ENCODE measurements at places on chromosomes 5 and 9.

GRCh38 chr5:133356984-133357421 lies 255.3 kb downstream of the FSTL4 start:
- no peak for DNase-seq

- DNase-seq, result no peak
Observed at GRCh38 chr5:96247097-96247701, 185.8 kb downstream of the PCSK1 start.

GRCh38 chr9:14713187-14713767 lies 9.3 kb downstream of the CER1 start:
- DNase-seq, result no peak

GRCh38 chr5:92977846-92978540 lies 603.0 kb downstream of the NR2F1-AS1 start:
- DNase-seq, result no peak

DNA sequence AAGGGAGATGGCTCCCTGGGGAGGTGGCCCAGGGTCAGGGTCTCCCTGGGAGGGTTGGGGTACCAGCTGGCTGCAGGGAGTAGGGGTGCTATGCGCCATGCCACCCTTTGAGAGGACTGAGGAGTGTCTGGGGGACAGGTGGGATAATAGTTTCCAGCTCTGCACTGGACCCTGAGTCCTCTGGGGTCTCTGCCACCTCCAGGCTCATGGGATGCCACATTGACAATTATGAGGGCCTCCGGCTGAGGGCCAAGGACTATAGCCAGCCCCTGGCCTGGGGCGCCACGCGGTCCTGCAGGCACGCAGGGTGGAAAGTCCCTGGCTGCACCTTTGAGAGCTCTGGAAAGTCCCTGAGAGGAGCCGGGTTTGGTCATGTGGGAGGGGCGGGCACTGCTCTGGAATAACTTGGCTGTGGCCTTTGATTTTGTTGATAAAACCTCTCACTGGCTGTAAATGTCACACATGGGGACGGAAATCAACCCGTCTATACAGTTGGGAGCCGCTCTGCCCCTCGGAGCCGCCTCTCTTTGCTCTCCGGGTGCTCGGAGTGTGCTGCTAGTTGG lies 16.0 kb downstream of the TRAF2 start:
- DNase-seq, result peak; percentile 84

DNA sequence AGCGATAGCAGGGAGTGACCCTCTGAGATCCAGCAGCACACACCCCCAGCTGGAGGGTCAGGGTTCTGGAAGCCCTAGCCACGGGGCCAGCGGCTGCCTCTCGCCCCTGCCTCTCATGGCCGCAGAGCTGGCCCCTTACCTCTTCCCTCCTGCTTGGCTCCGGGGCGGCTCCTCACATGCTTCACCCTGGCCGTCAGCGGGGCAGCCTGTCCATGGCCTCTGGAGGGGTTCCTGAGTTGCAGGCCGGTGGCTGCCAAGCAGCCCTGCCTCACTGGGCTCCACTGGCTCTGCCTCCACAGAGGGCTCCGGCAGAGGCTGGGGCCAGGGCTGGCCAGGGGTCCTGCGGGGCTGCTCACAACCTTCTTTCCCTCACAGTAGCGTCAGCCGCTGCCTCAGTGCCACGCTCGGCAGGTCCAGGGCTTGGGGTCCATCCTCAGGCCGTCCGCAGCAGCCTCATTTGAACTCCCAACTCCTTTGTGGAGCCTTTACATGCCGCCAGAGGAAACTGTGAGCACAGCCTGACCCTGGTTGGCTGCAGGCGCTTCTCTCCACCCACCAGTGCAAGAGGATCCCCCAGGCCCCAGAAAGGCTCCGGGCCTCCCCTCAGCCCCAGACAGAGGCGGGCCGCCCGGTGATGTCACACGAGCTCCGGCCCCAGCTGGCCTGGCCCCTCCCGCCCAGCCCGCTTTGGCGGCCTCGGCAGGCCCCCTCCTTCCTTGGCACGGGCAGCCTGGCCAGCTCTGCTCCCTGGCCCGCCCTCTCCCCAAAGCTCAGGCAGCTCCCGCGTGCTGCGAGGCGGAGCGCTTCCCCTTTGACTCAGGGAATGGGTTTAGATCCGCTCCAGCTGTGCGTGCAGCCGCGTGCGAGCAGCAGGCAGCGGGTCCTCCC lies at the start of gene ANGPTL2:
Gene ANGPTL2, minus strand, starts transcription at position 460 of the 888 bp plus-strand sequence. CDS start 13,904 bp downstream, outside the sequence.
- no peak for DNase-seq

- no peak for DNase-seq
Observed at GRCh38 chr5:87053146-87053545, 214.5 kb upstream of the RASA1 start.

DNA sequence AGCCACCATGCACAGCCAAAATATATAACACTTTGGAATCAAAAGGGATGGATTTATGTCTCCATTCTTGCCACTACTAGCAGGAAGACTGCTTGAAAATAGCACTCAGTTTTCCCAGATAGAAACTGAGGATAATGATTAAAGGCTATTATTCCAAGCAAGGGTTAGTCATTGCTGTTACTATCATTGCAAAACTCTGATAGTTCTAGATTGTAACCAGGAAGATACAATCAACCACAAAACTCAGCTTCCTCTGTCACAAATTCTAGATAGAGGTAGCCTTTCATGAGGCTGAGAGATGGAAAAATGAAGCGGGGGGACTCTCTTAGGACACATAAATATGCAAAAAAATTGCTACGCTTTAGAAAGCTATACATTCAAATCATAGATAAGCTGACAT lies 3.1 kb downstream of the ANXA1 start:
- no peak for DNase-seq

DNA sequence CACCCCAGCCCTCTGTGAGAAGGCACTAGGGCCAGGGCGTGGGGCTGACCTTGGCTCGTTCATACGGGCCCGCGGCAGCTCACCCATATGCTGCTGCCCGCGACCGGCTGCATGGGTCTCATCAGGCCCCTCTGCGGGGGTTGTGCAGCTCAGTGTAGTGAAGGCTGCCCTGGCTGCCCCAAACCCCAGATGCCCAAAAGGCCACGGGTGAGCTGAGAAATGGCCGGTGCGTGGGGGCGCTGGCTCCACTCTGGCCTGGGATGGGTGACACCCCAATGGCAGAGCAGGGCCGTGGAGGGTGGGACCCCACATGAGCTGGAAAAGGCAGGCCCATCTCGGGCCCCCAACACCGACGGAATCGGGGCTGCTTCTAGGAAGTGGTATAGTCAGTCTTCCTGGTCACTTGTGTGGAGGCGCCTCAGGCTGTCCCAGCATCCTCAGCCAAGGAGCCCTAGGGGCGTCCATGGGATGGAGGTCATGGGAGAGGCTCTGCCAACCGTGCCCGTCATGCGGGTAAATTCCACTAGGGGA lies 19.4 kb upstream of the LRRC14B start:
- no peak for DNase-seq

DNA sequence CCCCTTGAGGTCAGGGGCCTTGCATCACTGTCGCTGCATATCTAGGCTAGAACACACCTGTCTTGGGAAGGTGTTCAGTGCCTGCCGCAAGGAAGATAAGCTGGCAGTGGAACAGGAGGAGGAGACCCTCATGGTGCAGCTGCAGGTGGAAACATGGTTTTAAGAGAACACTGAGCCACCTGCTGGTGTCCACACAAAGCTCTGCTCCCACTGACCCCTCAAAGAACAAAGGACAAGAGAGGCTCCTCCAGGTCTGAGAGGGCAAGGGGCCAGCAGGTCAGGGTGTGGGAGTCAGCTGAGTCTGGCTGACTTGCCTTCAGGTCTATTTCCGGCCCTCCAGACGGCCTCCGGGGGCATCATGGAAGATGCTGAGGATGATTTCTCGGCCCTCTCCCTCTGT lies 210.1 kb upstream of the TBCA start:
- no peak for DNase-seq

DNA sequence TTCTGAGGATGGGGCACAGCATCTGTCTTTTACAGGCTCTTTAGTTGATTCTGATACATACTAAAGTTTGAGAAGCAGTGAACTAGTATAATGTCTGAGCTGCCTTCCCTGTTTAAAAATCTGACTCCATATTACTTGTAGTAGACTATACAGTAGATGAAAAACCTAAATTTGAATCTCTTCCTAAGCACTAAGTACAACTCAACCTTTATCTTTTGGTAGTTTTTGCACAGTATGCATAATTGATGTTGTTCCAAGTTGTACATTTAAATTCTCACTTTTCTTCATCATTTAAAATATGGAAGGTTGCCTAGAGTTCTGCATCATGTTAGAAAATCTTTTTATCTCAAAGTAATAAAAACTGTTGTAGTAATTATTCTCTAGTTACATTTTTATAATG lies 98.6 kb upstream of the CKMT2 start:
- DNase-seq, result no peak

GRCh38 chr9:138038244-138038671 lies 160.7 kb downstream of the CACNA1B start:
- no peak for DNase-seq

DNA sequence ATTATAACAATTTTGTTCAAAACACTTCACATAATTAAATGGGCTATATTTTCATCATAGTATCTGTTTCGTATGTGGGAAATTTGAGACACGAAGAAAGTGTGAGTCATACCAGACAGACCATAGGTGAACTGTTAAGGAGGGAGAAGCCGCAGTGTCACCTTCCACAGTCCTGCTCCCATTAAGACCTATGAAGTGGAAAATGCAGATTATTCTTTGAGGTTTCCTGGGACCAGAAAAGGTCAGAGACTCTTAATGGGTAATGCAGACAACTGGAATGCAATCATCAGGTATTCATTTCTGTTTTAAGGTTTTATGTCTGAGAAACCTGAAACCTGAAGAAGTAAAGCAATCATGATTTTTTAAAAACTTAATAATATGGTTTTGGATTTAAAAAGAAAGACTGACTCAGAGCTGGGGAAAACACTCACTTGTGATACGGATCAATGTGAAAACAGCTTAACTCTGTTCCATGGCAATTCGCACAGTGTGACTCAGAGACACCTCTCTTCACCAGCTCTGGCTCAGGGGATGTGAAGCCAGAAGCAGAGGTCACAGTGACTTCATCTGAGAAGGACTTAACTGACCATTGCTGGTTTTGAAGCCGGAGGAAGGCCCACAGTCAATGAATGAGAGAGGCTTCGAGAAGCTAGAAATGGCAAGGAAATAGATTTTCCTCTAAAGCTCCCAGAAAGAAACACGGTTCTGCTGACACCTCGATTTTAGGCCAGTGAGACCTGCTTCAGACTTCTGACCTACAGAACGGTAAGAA lies 17.2 kb upstream of the GCNT1 start:
- no peak for DNase-seq

DNA sequence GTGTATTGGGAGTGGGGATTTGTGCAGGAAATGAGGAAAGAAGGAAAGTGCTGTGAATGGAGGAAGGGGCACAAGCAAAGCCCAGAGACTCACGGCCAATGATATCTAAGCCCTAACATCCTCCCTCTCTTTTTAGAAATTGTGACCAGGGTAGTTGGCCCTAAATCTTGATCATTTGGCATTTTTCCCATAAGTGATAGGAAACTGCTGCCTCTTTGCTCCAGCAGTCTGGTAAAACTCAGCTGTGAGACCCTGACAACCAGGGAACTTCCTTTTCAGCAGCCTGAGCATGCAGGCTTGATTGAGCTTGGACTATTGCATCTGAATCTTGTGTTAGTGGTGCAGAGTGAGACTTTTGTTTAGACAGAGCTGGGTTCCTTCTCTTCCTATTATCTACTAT lies 9.6 kb upstream of the ADRB2 start:
- no peak for DNase-seq

DNA sequence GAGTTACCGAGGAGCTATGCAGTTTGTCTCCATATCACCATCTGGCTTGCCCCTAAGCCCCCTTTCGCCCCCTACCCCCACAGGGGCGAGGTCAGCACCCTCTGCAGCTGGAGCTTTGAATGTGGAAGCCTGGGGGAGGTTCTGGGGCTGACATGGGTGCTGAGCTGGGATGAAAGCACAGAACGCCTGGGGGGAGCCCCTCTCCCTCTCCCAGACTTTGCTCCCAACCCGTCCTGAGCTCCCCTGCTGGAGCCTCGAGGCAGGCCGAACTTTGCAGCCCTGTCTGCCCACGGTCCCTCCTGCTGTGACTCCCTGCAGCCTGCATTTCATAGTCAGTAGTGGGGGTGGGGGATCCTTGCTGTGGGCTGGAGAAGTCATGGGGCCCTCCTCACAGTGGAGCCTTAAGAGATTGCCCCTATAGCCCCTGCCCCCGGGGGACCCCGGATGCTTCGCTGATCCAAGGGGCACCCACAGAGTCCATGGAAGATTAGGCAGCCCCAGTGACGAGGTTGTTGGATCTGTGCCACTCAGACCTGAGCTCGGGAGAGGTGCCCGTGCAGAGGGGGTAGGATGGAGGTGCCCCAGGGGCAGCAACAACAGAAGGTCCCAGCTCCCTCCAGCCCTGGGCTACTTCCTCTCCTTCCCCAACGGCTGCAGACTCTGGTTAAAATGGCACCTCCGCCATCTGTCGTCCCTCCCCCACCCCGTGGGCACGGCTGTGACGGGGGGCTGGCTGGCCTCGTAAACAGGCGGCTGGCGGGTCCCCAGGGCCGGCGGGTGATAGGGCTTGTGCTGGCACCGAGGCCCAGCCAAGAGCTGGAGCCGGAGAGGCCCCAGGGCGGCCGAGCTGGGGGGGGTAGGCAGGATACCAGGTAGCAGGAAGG lies 162.0 kb downstream of the C9orf50 start:
- peak; percentile 26 for DNase-seq

DNA sequence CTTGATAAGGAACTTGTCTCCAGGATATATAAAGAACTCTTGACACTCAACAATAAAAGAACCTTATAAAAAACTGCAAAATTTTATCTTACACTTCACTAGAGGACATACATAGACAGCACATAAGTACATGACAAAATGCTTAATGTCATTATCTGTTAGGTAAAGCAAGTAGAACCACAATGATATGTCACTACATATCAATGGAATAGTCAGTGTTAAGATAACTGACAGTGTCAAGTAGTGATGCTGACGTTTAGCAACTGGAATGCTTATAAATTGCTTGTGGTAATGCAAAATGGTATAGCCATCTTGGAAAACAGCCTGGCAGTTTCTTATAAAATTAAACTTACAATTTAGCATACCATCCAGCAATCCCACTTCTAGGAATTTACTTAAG lies 314.1 kb downstream of the KDM4C start:
- no peak for DNase-seq

DNA sequence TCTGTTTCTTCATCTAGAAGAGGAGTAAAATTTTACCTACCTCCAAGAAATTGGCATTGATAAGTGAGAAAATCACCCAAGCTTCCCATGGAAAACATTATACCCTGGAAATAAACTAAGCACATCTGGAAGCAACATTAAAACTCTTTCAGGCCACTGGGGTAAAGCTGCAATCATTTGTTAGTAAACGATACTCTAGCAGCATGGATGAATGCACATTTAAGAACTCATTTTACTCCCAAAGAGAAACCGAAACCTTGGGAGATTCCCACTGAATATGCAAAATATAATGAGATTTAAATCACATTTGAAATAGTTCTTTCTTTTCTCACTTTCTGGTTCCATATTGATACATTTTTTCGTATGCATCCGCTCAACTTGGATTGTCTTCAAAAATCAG lies 467.5 kb downstream of the EFNA5 start:
- no peak for DNase-seq

- no peak for DNase-seq
Observed at GRCh38 chr5:128144491-128144890, 60.9 kb downstream of the SLC12A2 start.

Measured in activated CD4-positive, alpha-beta T cell treated with anti-CD3 and anti-CD28 coated beads, Interleukin-2, amount 50 U/mL, for 1 hour (primary cell).